Hematopoietic multipotent progenitor cell (in vitro differentiated cells): ENCODE measurements at places on chromosomes 1 and 21.

- no peak for DNase-seq
Observed at GRCh38 chr1:22383526-22384294, 67.9 kb upstream of the ZBTB40 start.

- no peak for DNase-seq
Observed at GRCh38 chr1:236604905-236605806, 840 bp upstream of the HEATR1 start.

DNA sequence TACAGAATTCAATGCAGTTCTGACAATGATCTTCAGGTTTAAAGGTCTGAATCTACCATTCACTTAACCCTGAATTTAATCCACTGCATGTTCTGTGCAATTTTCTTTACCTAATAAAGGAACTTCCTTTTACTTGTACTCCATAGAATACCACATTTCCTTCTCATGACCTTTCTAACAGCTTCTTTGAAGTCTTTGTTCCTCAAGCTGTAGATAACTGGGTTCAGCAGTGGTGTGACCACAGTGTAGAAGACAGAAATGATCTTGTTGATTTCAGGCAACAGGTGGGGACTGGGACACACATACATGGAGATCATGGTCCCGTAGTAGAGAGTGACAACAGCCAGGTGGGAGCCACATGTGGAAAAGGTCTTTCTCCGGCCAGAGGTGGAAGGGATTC lies 878 bp downstream of the OR11L1 start:
- DNase-seq: no peak

DNA sequence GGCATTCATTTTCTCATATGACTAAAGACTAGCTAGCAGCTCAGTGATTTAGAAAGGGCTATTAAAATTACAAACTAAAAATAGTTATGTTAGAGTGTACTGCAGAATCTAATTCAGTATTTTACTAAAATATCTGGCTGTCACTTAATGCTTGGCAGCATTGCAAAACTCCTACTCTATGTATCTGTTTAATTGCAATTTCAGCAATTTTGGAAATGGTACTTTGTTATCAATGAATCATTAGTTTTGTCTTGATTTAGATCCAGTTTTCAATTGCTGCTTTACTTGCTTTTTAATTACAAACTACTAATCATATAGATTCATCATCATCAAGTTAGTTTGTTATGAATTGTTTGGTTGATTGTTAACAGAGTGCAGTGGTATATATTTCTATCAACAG lies 19.2 kb downstream of the C1orf87 start:
- no peak for DNase-seq

DNA sequence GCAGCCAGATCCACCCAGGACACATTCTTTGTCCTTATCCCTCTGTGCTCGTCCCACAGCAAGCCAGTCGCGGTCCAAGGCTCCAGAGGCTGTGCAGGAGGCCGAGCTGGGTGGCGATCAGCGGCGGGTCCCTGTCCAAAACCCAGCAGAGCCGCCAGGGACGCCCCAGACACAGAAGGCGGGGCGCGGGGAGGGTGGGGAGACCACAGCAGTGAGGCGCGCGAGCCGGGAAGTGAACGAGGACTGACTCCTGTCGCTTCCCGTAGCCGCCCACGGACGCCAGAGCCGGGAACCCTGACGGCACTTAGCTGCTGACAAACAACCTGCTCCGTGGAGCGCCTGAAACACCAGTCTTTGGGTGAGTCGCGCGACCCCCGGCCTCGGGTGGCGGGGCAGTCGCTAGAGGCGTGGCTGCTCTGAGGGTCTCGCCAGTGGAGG lies at the start of gene LGALS8:
Gene LGALS8 (plus strand): TSS at position 279 of the 438 bp plus-strand sequence. CDS start 2,089 bp downstream, outside the sequence.
- peak; percentile 69 for DNase-seq

- no peak for DNase-seq
Observed at GRCh38 chr1:219220945-219221344, 47.3 kb downstream of the LYPLAL1 start.

- DNase-seq: no peak
Observed at GRCh38 chr1:149937759-149938158, 1.1 kb upstream of the MTMR11 start.

GRCh38 chr21:36092681-36093080 lies 22.9 kb downstream of the CBR1 start:
- DNase-seq: no peak

- no peak for DNase-seq
Observed at GRCh38 chr1:67429528-67430357, 459 bp downstream of the SERBP1 start.

DNA sequence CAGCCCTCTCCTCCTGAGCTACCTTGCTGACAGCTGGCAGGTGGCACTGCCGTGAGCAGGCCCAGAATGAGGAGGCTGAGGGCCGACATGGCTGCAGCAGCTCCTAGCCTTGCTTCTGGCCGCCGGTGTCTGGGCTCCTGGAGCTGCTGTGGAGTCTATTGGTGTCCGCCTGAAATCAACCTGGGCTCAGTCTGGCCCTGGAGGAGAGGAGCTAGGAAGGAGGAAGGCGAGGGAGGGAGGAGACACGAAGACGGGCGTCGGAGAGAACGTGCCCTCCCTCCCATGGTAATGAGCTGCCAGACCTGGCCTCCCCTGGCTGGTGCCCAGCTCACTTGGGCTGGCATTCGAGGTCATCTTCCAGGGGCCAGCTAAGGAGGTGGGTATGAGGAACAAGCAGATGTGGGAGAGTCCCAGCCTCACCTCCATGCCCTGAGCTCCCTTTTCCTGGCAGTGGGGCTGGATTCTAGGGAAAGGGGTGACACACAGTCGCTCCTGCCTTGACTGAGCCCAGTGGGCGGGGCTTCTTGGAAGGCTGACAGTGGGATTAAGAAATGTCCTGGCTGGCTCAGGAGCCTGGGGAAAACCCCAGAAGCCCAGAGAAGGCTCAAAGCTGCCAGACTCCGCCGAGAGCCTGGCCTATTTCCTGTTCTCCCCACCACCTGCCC lies at the start of gene PDZK1IP1:
Gene PDZK1IP1 (minus strand): TSS at position 193 of the 665 bp plus-strand sequence. CDS start 104 bp downstream, at position 89.
- no peak for DNase-seq

GRCh38 chr1:90838720-90839119 lies 121.6 kb upstream of the BARHL2 start:
- no peak for DNase-seq

DNA sequence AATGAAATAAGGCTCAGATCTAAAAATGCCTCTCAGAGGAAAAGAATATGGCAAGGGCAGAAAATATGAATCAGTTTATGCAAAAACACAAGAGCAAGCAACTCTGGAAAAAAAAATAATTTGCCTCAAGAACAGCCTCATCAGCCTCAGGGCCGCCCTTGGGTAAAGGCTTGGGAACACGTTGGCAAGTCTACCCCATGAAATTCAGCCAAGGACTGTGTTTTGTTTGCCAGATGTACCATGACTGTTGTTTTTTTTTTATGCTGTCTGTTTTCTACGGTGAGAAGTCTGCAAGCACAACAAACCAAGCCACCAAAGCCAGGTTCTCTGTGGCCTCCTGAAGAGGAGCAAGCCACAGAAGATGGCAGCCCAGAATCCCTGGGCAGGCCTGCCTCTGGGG lies 18.0 kb downstream of the HHIPL2 start:
- no peak for DNase-seq

GRCh38 chr1:27258598-27258997 lies 24.2 kb downstream of the WDTC1 start:
- DNase-seq: no peak

- no peak for DNase-seq
Observed at GRCh38 chr1:101150670-101151069, 86.1 kb upstream of the S1PR1 start.

DNA sequence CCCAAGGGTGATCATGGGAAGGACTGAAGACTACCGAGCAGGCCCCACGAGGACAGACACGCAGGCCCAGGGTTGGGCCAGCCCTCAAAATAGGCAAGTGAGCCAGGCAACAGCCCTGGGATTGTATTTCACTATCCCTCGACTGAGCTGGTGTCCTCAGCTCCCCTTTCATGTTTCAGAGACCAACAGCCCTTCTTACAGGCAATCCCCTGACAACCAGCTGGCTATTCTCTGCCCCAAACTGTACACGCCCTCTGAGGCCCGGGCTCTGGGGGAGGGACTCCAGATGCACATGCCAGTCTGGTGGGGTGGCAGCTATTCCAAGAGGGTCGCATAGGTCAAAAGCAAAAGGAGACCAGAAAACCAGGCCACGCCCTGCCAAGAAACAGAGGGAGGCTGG lies 243.0 kb downstream of the TOMM20 start:
- DNase-seq: no peak

DNA sequence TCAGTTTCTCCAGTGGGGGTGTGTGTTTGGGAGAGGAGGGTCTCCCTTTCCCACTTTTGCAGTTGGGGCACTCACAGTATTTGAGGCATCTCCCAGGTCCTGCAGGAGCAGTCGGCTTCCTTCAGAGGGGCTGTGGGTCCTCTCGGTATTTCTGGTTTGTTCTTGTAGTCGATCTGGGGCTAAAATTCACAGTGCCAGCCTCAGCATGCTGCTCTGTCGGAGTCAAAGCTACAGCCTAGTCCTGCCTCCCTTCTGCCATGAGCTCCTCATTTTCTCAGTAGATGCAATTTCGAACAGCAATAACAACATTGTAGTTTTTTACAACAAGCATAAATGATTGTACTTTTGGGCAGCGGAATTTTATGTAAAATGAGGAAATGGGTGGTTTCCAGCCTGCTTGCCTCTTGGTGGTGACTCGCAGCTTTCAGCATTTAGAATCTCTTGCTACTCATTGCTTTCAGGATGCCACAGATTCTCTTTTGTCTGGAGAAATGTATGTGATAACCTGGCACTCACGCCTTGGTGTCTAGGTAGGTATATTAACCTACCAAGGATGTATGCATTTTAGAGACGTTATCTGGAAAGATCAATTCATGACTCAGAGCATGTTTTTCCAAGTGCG lies 82.4 kb upstream of the C21orf91 start:
- DNase-seq: peak; percentile 24

DNA sequence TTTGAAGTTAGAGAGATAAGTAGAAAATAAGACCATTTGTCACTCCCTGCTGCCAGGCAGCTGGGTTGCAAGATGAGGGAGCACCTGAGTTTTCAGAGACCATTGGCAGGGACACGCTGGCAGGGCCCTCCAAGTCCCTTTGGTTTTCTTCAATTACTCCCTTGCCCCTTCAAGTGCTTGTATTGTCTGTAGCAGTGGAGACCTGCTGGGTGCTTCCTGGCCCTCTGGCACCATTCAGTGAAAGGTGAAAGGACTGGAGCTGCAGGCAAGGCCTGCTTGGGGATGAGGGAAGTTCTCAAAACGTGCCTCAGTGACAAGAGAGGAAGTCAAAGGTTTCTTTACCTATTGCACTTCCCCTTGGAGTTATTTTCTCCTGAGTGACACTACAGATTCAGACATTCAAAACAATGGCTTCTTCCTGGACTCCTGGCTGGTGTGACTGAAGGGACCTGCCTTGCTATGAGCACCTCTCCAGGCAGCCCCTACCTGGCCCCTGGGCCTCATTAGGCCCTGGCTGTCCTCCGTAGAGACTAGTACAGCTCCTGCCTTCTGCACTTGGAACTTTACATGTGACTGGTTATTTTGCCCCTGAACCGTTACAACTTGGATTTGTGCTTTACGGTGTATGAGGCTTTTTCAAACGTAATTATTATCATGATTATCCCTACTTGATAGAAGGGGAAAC lies 100.1 kb downstream of the C1orf21 start:
- no peak for DNase-seq

- no peak for DNase-seq
Observed at GRCh38 chr1:219676012-219676765, 63.3 kb upstream of the ZC3H11B start.

- no peak for DNase-seq
Observed at GRCh38 chr1:16073490-16074119, at the start of gene FAM131C. Gene FAM131C, minus strand, starts transcription at chr1:16073651. Its CDS starts 209 bp downstream, at chr1:16073442.

GRCh38 chr1:65942476-65942875 lies 149.8 kb downstream of the PDE4B start:
- DNase-seq: no peak

DNA sequence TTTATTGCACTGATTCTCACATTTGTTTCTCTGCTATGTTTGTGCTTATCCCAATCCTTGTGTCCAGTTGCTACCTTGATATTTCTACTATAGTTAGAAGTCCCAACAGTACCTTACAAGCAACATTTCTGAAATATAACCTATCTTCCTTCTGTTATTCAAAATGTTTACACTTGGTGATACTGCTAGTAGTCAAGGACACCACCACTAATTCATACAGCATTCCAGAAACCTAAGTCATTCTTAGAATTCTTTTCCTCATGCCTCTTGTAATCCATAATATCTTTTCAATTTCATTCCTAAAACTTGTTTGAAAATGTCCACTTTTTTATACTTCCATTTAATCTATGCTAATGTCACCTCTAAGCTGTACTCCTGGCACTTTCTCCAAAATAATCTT lies 2132.1 kb downstream of the NCAM2 start:
- no peak for DNase-seq

GRCh38 chr1:43796111-43796581 lies 88.8 kb downstream of the ST3GAL3 start:
- DNase-seq: no peak

DNA sequence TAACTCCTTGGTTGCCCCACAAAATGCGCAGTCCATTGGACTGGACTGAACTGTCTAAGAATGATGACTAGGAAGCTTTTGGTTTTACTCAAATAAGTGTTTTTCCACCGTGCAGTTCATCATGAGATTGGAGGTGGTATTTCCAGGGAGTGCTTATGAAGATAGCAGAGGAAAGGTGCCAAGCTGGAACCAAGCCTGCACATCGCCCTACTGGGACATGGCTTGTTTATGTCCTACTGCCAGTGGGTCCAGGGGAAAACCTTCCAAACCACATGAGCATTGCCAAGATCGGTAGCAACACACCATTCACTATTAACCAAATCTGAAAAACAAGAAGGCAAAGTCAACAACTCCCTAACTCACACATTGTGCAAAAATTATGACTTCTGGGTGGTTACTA lies 54.7 kb upstream of the DSCAM start:
- no peak for DNase-seq

- DNase-seq: no peak
Observed at GRCh38 chr21:16597753-16598152, 868.0 kb downstream of the USP25 start.

- no peak for DNase-seq
Observed at GRCh38 chr1:70224954-70225353, 3.8 kb downstream of the SRSF11 start.

DNA sequence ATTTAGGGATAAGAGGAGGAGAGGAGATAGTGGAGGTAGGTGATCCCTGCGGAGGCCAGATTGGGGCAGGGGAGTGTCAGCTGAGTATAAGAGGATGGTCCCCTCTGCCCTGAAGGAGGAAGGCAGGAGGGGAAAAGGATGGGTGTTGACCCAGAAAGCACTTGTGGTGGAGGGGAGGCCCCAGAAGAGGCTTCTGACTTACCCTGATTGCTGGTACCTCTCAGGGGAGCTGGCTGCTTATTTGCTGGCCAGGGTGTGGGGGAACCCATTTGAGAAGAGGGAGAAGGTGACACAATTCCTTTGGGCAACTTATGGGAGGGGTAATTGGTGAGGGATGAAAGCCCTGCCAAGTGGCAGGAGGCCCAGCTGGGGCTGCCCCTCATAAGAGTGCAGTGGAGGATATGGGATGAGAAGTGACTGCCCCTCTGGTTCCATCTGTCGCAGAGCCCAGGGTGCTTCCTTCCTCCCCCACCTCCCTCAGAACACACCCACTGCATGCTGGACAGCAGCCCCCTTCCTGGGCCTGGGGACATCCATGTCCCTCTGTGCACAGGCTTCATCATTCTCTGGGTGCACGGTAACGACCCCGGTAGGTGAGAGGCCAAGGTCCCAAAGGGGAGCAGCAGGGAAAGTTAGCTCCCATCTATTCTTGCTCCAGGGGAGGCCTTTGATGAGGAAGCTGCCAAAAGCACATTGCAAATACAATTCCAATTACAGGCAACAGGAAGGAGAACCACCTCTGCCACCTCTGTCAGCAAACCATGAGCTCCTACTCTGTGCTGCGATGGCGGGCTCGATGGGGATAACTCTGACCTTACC lies 1.4 kb upstream of the PCSK9 start:
- DNase-seq: no peak
